ENCODE measurements at places on chromosomes 12 and 14. TPM values are rescaled to one million over a fixed set of nuclear protein-coding genes. Genes with fewer than 3 reads are reported as not detected.
A peak's percentile ranks its signal among the peaks of the same experiment; 100 is the strongest.

GRCh38 chr14:85602345-85602744 is 72.4 kb downstream of the FLRT2 start:
- DNase-seq: no peak

Gene IFI27L1
- 11.2 TPM for total RNA-seq

DNA sequence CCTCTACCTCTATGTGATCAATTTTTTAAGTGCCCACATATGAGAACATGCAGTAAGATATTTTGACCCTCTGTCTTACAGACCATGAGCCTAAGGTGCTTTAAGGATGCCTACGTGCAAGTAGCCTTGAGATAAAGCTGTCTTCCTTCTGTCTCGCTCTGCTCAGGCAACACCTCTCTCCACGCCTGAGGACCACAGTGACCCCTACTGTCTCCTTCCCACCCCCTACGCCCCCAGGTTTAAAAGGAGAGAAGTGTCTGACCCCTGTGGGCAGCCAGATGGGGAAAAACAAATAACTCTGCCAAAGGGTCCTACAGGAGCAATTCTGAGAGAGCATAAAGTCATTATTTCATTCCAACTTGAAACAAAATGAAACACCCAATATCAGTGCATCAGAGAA is 286.4 kb upstream of the TMEM132C start:
- no peak for DNase-seq

Gene TAS2R20
- total RNA-seq: 0.42 TPM

Gene SYCP3
- total RNA-seq: not detected

- no peak for DNase-seq
Measured at GRCh38 chr14:101239065-101239464, 322.2 kb upstream of the DIO3 start.

- no peak for DNase-seq
Measured at GRCh38 chr12:59651229-59651920, 55.5 kb downstream of the SLC16A7 start.

GRCh38 chr12:128930606-128931005 is 77.3 kb downstream of the GLT1D1 start:
- no peak for DNase-seq

DNA sequence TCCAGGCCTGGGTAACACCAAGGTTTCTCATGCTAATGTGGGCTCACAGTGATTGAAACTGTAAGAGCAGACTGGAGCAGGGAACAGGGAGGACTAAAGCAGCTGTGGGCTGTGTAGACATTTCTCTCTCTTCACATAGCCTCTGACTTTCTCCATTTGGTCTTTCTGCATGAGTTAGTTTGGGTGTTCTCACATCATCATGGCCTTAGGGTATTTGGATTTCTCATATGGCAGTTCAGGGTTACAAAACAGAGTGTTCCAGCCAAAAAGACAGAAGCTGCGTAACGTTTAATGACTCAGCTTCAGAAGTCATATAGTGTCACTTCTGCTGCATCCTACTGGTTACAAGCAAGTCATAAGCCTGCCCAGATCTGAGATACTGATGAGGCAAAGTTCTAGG is 52.0 kb upstream of the OSBPL8 start:
- no peak for DNase-seq

GRCh38 chr14:64807551-64807950 is 72.2 kb downstream of the SPTB start:
- peak; percentile 51 for DNase-seq

GRCh38 chr14:105330491-105330895 is 15.9 kb downstream of the PACS2 start:
- DNase-seq: no peak

DNA sequence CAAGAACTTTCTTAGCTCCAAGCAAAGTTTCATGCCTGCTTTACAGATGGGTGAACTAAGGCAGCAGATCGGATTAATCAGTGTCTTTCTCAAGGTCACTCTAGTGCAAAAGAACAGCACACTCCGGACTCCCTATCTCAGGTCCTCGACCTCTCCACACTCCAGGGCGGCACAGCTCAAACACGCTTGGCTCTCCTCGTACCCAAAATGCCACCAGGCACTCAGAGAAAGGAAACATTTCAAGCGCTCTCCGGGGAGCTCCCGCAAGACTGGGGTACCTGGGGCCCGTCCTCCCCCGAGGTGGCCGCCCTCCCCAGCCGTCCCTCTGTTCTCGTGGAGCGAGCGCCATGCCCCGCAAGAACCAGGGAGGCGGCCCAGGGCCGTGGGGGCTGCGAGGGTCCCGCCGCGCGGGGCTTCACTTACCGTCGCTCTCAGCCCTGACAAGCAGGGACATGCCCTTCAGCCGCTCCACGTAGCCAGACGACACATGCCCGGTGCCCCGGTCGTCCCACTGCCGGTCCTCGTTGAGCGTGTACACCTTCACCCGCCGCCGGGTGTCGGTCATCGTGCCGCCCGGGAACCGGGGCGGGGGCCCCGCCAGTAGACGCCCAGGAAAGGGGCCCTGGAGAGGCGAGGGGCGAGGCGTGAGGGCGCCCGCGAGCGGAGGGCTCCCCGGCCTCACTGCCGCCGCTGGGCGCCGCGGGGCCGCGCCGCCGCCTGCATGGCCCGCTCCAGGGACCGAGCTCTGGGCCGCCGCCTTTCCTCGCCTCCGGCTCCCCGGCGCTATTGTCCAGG is 830 bp downstream of the PPP4R3A start:
- DNase-seq: peak; percentile 20

DNA sequence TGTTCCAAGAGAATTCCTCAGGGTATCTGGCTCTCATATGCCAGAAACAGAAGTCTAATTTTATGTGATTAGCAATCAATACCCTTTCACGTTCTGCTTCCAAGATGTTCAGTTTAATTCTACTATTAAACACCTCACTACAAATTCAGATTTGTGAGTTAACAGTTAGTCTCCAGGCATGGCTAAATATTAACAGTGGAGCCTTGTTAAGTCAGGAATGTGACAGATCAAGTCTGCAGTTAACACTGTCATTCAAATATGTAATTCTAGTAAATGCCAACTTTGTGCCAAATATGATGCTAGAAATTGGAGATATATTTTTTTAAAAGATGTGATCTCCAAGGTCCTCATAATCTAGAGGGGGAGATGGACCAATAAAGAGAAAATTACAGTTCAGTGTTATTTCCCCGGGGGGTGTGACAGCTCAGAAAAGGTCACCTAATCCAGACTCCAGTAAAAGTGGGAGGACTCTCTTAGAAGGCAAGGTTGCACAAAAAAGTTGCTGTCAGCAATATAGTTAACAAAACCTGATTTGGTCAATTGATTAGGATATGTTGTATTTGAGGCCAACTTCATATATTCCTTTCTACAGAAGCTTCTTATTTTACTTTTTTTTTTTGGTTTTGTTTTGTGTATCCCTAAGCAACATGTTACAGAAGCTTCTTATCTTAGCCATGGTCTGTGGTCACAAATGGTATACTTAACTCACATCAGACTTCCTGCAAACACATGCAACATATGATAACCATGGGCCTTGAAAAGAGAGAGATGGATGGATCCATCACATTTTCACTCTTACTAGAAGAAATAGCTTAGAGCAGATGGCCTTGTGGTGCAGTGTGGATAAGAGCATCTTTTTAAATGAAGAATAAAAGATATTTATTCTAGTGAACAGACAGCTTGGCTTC is 18.4 kb upstream of the RNU6-7 start:
- no peak for DNase-seq

GRCh38 chr14:64459405-64460136 is 5.7 kb upstream of the AKAP5 start:
- DNase-seq: no peak

Gene PLEKHH1
- 3.5 TPM for total RNA-seq

Gene ANO4
- total RNA-seq: 0.28 TPM

DNA sequence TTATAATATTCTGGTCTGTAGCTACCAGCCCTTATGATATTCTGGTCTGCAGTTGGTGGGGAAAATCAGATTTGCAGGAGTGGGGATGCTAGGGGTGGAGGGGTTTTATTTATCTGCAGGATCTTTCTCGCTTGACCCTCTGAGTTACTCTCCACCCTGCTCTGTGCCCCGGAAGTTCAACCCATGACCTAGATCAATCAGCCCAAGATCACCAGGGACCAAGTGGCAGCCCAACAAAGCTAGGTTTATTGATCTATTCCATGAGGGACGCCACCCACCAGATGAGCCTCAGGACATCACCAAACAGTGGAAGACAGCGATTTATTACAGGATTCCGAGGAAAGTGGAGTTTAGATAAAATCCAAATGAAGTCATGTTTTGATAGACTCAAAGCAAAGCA is 25.8 kb upstream of the C12orf76 start:
- no peak for DNase-seq

DNA sequence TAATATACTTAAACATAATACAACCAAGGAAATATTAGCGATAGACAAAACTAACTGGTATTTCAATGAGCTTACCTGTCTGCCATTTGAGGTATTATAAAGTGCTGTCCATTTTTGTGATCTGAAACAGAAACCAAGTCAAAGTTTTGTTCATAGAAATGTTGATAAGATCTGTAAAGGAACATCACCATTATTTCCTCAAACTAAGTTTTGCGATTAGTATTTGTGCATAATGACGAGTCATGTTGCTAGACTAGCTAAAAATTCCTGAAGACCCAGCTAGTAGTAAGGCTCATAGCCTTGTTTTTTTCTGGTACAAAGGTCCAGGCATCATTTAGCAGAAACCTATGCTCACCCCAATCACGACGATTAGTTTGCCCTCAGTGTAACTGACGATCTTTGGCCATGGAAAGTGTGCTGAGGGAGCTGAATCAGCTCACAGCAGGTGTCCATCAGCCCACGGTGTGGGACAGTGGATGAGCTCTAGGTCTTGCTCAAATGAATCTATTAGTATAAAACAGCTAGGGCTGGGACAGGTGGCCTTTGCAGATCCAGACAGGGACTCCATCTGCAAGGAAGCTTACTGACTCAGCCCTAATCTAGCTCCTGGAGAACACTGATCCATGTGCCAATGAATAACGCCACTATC is 28.7 kb downstream of the GIT2 start:
- no peak for DNase-seq

Gene DNAI7
- 0.81 TPM for total RNA-seq

- DNase-seq: peak; percentile 87
Measured at GRCh38 chr12:64221651-64222008, 466 bp downstream of the KICS2 start.

- DNase-seq: no peak
Measured at GRCh38 chr12:58028294-58028693, 86.9 kb downstream of the ATP23 start.

- no peak for DNase-seq
Measured at GRCh38 chr14:101780390-101780789, 18.9 kb downstream of the PPP2R5C start.

DNA sequence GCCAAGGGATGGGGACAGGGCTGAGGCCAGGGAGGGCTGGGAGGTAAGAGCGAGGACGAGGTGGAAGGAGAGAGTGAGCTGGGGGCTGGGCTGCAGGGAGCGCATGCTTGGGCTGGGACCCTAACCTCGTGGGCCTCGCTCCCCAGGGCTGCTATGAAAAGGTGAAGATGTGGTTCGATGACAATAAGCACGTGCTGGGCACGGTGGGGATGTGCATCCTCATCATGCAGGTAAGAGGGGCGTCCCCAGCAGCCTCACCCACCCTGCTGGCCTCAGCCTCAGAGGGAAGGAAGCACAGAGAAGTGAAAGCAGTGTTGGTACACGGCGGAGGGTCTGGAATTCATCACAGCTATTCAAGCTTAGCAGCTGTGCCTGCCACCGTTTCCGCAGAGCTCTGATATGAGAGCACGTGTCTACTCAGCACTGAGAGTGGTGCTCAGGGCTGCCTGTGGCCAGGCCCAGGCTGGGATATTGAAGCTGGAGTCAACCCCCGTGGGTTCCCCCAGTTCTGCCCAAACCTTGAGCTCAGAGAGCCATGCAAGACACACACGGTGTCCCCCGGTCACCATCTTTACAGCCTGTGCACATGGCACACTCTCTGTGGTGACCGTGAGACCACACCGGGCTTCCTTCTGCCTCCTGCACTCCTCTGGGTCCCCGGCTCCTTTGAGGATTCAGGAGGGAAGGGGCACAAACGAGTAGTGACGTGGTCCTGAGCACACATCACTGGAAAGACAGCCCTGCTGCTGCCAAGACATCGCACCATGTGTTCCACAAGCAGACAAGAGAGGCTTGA is 204.6 kb downstream of the TSPAN9 start:
- no peak for DNase-seq

- peak; percentile 90 for DNase-seq
Measured at GRCh38 chr14:23120541-23121251, 1.6 kb upstream of the CEBPE start.

GRCh38 chr14:62168564-62169155 is 406.4 kb downstream of the SNAPC1 start:
- DNase-seq: no peak

Gene SDR9C7
- total RNA-seq: not detected

Gene SERPINA12
- not detected for total RNA-seq

DNA sequence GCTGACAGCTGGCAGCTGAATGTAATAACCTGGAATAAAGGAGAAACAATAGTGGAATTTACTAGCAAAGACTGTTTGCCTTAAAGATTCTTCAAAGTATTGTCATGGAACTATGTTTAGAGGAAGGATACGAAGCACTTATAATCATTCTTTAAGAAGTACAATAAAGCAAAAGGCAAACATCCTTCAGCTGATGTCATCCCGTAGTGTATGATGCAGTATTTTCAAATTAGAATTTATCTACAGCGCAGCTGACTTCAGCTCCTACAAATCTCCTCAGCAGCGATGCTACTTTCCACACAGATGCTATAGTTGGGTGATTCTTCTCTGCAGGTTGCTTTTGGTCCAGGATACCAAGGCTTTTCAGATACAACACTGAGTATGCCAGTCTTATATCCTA is 31.5 kb downstream of the CLEC1A start:
- no peak for DNase-seq

GRCh38 chr14:70391493-70392391 is 25.1 kb downstream of the SYNJ2BP start:
- DNase-seq: no peak

DNA sequence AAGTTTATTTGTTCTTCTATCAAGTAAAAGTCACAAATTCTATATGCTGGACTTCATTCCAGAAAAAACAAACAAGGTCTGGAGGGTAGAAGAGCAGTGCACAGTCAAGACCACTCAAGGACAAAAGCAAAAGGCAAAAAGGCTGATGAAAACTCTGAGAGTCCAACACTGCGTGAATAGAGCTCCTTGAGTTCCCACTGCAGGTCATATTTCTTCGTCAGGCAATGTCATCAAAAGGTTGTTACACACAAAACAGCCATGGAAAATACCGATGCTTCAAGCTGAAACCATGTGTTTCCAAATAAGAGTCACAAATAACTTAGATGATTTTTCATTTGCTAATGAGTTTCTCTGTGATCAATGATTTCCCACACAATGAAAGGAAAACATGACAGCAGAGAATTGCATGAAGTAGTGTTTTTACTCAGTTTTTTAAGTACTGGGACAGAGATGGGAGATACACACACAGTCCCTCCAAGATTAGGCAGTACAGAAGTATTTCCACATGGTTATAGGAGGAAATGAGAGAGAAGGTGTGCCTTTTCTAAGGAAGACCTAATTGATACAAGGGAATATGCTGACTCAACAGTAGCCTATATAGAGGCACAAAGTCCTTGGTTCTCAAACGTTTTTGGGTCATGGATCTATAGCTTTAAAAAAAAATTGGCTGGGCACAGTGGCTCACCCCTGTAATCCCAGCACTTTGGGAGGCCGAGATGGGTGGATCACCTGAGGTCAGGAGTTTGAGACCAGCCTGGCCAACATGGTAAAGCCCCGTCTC is 177.7 kb downstream of the MED13L start:
- DNase-seq: no peak

Gene DTX1
- total RNA-seq: 3.7 TPM
